Activated T-cell treated with anti-CD3 and anti-CD28 coated beads, Interleukin-2, amount 50 U/mL, for 72 hours (primary cell): ENCODE measurements at places on chromosomes 7 and 10.

- DNase-seq, result no peak
Observed at GRCh38 chr7:92988051-92988450, 129.7 kb downstream of the SAMD9 start.

GRCh38 chr7:85489498-85489897 is 302.6 kb upstream of the SEMA3D start:
- DNase-seq, result no peak

- no peak for DNase-seq
Observed at GRCh38 chr7:86931439-86931838, 128.0 kb downstream of the ELAPOR2 start.

DNA sequence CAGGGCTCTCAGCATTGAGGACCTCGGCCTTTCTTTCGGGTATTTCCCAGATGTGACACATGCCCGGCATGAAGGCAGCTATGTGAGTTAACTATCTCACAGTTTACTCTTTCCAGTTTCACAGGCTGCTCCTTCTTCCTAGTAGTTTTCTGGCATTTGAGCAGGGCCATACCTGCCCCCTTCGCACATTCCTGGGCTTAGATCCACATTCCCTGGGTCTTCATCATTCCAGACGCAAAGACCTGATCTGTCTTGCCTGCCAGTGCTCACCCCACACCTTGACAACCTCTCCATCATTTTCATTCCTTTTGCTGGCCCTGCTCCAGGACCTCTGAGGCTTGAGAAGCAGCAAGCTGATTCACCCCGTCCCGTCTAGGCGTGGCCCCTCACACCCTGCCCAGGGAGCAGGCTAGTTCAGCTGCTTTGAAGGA is 227.5 kb downstream of the WDR11 start:
- DNase-seq, result no peak

GRCh38 chr7:51592842-51593599 is 276.4 kb upstream of the COBL start:
- no peak for DNase-seq

- DNase-seq, result no peak
Observed at GRCh38 chr10:48453451-48454301, 147.2 kb downstream of the MAPK8 start.

DNA sequence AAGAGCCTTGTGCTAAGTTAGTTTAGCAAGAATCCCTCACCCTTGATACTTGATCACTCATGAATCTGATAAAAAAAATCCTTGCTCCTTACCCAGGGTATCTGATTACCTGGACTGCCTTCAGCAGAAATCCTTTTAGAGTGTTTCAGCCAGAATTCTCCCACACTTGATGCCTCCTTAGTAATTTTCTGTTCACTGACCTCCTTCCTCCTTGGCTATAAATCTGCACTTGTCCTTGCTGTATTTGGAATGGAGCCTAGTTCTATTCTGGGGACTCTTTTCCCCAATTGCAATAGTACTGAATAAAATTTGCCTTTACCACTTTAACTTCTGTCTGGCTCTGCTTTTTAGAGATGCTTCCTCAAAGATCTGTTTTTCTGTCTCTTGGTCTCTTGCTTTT is 84.9 kb downstream of the RPS24 start:
- DNase-seq, result no peak

DNA sequence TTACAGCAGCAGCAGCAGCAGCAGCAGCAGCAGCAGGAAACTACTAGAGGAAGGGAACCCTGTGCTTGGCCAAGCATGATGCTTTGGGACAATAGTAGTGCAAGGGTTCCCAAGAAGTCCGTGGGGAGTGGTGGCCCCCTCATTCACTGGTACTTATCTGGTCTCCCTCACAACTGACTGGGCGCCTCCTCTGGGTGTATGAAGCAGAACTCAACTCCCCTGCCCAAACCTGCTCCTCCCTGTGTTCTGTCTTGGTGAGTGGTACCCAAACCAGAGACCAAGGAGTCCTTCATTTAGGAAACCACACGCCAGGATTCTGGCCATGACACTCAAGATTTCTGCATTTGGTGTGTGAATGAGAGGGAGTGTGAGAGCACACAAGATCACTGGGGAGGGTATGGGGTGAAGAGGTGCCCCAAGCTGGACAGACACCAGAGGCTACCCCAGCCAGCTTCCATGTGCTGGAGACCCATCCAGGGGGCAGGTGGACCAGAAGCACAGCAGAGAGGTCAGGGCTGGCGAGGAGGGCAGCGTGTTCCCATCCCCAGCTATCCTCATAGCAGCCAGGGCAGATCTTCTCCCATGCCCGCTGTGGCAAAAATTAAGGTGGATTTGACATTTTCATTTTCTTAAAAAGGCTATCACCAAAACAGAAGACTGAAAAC is 10.6 kb upstream of the ZNF777 start:
- DNase-seq, result no peak

- no peak for DNase-seq
Observed at GRCh38 chr10:33506391-33506790, 171.9 kb upstream of the NRP1 start.

DNA sequence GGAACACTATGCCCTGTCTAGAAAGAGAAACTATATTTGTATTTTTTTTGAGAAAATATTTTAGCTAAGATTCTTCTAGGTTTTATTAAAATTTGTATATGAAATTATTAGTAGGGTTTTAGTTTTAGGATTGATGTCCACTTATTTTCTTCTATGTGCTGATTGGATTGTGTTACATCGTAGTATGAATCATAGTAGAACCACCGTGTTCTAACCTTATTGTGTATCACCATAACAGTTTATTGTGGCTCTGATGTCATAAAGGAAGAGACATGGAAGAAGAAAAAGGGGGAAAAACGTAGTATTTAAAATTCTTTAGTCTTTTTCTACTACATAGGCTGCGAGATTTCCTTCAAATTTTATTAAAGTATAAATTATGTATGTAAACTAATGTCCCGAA is 1.9 kb downstream of the AGBL3 start:
- DNase-seq, result no peak

GRCh38 chr10:30051220-30051619 is 8.2 kb downstream of the JCAD start:
- no peak for DNase-seq

- no peak for DNase-seq
Observed at GRCh38 chr10:718143-718700, 28.8 kb upstream of the DIP2C start.

- no peak for DNase-seq
Observed at GRCh38 chr7:106737202-106737562, 76.2 kb upstream of the CCDC71L start.
